NCI-H226 (cell line): ENCODE measurements at places on chromosomes 4 and X.

GRCh38 chrX:9492901-9493300, 28.0 kb downstream of the TBL1X start:
- DNase-seq = peak; percentile 63

GRCh38 chr4:122341886-122342285, 36.9 kb upstream of the ADAD1 start:
- DNase-seq = peak; percentile 90

DNA sequence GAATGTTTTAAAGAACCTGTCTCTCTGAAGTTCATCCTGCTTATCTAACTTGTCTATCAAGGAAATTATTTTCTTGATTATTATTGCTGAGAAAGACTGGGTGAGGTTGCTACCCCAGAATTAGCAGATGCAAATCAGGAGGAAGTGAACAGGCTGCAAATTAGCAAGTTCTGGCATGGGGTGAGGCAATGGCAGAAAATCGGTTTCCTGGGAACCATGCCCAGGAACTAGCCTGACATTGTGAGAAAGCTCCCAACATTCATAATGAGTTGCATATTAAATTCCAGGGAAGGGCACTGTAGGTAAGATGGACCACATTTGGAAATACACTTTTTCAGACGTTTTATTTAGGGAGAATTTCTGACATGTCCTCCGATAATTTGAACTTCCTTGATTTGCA, 11.6 kb downstream of the ARSF start:
- DNase-seq = no peak

GRCh38 chr4:3797831-3798790, 31.9 kb downstream of the ADRA2C start:
- no peak for DNase-seq

GRCh38 chr4:88646528-88647280, 50.9 kb downstream of the NAP1L5 start:
- no peak for DNase-seq

DNA sequence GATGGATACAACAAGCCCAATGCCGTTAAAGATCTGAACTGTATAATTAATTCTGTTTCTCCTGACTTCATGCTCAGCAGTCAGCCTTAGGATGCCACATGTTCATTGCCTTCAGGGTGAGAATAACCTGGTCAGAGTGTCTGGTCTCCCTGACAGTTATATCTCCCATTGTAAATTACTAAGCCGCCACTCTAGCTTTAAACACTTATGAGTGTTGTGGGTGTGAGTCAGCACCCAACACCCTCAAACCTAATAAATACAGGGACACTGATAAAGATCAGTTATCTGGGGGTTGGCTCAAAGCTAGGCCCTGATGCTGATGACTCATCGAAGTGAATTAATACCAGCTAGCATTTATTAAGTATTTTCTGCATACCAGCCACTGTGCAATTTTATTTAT, 64.9 kb upstream of the DYNLT3 start:
- DNase-seq = peak; percentile 71

GRCh38 chr4:105147016-105147552, 408 bp downstream of the TET2 start:
- no peak for DNase-seq

DNA sequence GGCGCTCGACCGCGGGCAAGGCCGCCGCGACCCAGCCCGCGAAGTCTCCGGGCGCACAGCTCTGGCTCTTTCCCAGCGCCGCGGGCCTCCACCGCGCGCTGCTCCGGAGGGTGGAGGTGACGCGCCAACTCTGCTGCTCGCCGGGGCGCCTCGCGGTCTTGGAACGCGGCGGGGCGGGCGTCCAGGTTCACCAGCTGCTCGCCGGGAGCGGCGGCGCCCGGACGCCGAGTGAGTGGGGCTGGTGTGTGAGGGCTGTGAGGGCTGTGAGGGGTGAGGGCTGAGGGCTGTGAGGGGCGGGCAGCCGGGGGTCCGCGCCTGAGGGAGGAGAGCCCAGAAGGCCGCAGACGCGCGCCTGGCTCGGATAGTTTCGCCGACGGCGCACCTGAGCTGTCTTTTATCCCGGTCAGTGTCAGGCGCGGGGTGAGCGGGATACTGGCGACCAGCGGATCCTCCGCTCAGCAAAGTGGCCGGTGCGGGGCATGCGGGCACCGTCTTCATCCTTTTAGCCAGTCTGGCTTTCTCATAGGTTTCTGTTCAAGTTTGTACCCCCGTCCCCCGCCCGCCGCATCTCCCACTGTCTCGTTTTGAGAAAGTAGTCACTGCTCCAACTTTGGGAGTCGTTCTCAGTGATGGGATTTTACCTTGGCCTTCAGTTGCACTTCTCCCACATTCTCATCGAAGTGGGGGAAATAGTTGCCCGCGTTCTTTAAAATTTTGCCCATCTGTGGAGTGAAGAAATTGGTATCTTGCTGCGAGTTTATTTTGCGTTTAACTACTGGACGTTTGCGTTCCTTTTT, 586 bp downstream of the HERC5 start:
- no peak for DNase-seq

GRCh38 chr4:150510176-150510865, 71.6 kb upstream of the MAB21L2 start:
- peak; percentile 49 for DNase-seq

- DNase-seq = no peak
Observed at GRCh38 chr4:168639914-168640313, 143.1 kb downstream of the PALLD start.

DNA sequence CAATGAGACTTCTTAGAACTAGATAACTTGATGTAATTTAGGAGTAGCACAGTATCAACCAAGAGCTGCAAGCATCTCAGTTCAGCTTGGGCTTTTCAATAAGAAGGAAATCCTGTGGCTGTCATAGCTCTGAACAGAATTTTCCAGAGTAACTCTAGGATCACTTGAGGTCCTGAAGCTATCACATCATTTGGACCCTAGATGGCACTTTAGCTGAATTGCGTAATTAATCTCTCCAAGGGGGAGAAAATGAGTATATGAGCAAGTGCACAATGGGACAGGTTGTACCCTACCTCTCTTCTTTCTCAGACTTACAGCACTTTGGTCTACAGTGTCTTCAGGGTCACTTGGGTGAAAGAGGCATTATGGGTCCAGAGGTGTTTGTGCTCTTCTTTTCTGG, 45.2 kb downstream of the SLC4A4 start:
- no peak for DNase-seq

DNA sequence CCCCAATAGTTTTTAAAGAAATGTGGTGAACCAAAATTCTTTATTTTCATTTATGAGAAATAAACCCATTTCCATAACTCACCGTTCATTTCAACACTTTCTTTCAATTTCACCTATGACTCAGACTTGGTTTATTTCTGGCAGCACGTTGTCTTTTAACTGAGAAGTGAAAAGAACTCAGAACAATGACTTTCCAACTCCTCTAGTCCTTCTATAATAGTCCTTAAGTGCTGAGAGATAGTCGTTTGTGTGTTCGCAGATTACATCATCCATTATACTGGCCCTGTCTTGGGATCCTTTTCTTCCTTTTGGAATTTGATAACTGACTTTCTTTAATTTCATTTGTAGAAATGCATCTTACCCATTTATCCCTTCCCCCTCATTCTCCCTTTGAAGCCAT, 113.6 kb downstream of the GLUD2 start:
- no peak for DNase-seq

GRCh38 chr4:189850239-189850856, 90.3 kb upstream of the FRG1 start:
- no peak for DNase-seq

GRCh38 chr4:23979534-23979933, 89.7 kb upstream of the PPARGC1A start:
- no peak for DNase-seq

- no peak for DNase-seq
Observed at GRCh38 chrX:133653358-133653757, 238.1 kb upstream of the GPC4 start.

GRCh38 chr4:24533364-24533763, 51.0 kb downstream of the DHX15 start:
- DNase-seq = no peak

GRCh38 chr4:142929526-142929925, 83.4 kb upstream of the INPP4B start:
- peak; percentile 13 for DNase-seq

DNA sequence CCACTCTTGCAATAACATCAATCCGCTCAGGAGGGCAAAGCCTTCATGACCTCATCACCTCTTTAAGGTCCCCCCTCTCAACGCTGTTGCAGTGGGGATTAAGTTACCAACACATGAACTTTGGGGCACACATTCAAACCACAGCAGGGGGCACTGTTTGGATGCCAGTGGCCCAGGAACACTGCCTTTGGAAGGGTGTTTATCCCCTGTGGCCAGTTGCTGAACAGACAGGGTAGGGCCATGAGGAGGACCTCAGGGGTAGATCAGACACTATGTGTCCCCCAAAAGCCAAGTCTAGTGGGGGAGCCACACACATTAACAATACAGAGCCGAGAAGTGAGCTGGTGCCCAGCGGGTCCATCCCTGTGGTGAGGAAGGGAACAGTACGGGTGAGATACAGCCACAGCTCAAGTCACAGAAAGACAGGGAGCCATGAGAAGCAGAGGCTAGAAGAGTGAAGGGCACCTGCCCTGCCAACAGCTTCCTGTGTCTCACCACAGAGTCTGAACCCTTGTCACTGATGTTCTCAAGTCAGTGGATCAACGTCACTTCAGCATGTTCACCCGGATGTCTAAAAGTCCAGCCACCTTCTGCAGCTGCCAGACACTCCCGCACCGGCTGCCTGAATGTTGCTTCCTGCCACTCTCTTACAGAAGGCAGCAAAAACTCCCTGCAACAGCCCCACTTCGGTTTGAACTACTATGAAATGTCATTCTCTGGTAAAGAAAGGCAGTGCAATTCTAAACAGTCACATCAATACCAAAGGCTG, 19.9 kb upstream of the MXD4 start:
- DNase-seq = no peak

- no peak for DNase-seq
Observed at GRCh38 chr4:58225460-58225859, 1115.3 kb upstream of the IGFBP7 start.

DNA sequence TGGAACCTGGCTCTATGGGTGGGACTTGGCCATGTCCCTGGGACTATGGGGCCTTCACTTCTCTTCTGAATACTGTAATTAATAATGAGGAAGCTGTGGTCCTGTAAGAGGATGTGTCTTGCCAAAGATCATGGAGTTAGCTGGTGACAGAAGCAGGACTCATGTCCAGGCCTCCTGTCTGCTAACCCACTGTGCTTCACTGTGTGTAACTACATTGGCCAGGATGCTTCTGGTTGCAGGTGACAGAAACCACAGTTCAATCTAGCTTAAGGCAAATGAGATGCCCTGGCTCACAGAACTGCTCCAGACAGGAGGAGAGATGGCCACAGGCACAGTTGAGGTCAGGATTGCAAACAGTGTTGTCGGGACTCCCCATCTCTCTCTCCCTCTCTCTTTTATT, 3.1 kb downstream of the MTMR1 start:
- DNase-seq = no peak

DNA sequence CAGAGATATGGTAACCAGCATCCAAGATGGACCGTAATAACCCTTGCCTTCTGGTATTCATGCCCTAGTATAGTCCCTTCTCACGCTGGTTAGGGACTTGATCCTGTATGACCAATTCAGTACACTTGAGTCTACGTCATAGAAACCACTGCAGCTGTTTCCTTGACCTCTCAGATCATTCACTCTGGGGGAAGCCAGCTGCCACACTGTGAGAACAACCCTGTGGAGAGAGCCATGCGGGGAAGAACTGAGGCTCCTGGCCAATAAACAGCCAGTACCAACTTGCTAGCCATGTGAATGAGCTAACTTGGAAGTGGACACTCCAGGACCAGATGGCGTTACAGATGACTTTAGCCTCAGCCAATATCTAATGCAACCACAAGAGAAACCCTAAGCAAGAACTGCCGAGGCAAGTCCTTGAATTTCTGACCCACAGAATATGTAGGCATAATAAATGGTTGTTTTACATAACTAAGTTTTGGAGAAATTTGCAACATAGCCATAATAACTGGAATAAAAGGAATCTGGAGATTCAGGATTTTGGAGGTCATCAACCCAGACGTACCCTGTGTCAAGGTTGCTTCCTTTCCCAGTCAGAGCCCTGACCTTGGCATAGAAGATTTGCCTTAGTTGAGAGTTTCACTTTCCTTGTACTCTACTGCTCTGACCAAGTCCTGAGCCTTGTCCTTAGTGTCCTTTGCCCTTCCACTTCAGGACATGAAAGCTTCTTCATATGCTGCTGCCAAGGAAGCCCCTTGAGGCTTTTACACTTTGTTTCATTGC, 87.3 kb upstream of the ZNF81 start:
- DNase-seq = no peak

DNA sequence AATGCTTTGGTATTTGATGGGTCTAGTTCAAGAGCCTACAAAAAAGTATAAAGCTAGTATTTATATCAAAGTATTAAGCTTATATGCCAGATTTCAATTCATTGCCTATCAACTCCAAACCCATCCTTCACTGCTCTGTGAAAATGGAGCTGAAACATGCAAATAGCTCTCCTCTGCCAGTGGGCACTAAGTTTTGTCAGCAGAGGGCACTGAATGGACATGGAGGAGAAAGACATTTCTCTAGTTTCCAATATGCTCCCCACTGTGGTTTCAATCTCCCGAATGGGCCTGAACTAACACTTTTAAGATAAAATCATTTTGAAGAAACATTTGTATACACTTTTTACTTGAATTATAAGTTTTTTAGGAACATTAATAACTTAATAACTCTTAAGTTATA, 12.4 kb downstream of the PPID start:
- peak; percentile 3 for DNase-seq

GRCh38 chr4:163697121-163697520, 202.6 kb downstream of the TMA16 start:
- DNase-seq = peak; percentile 87

DNA sequence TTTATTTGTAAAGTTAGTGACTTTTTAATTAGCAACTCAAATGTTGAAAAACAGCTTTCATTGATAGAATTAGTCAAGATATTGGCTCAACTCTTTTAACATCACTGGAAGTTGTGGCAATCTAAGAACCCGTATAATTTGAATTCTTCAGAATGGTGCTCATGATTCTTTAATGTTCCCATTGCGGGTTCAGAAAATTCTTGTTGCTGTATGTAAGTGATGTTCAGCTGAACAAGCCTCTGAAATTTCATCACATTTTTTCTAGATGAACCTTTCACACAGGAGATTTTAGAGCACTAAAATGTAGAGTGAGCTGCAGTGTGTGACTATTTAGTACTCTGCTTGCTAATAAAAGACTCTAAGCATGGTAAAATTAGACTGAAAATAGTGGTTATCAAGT, 1317.7 kb downstream of the FSTL5 start:
- DNase-seq = no peak

DNA sequence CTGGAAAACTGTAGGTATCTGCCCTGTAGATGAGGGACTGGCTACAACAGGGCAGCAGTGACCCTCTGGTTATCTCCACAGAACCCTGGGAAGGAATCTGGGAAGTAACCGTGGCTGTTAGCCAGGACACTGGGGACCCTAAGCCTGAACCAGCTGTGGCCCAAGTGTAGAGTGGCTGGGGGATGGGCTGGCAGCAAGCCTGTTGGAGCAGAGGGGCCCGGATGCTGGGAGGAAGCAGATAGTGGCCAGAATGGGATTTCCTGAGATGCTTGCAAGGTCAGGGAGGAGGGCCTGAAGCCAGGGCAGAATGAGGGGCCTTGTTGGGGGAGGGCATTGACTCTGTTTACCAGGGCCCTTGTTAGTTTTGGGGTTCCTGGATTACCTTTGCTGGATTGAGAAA, 161.0 kb upstream of the EOLA2 start:
- DNase-seq = no peak

GRCh38 chr4:14580061-14580460, 422.2 kb upstream of the CPEB2 start:
- DNase-seq = no peak

GRCh38 chr4:138910195-138910913, 105.2 kb upstream of the NOCT start:
- peak; percentile 47 for DNase-seq
